Activated T-helper 17 cell treated with anti-CD3 and anti-CD28 coated beads, Interleukin-2, amount 50 U/mL, for 72 hours (primary cell): ENCODE measurements at places on chromosomes 2 and 18.

GRCh38 chr2:48120112-48120511 is 213.8 kb upstream of the FBXO11 start:
- H3K4me3 ChIP-seq, result no peak overlapping the region
- H3K4me1 ChIP-seq, result peaks cover 4% of the 10 kb centered on the region
- no peak overlapping the region for H3K27ac ChIP-seq
- ATAC-seq, result no peak

GRCh38 chr2:142218471-142218870 is 87.7 kb upstream of the LRP1B start:
- no peak overlapping the region for H3K4me3 ChIP-seq
- no peaks in the 10 kb centered on the region for H3K4me1 ChIP-seq
- H3K36me3 ChIP-seq, result no peaks in the 10 kb centered on the region

DNA sequence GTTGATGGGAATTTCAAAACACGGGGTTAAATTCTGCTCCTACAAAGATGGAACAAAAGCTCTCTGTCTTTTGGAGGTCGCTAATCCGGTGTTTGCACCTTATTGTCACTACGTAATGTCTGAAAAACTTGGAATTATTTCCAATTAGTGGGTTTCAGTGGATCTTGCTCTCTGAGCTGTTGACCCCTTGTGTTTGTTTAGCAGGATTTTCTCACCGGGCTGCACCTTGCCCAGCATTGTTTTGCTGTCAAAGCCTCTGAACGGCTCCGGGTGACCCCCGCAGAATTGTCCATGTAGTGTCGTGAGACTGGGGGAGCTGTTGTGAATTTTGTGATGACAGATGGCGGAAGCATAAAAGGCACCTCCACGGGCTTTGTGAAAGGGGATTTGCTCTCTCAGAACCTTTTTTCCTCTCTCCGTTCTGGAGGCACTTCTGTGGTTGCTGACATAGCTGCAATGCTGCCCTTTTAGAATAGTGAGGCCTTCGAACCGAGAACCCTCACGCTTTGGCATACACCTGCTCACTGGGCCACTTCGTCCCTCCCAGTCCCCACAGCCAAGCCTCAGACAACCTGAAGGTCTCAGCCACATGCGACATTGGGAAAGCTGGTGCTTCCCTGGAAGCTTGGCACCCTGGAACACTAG is 129.4 kb downstream of the ACOXL start:
- H3K27ac ChIP-seq, result no peak overlapping the region
- no peak overlapping the region for H3K4me3 ChIP-seq
- H3K4me1 ChIP-seq, result peaks cover 39% of the 10 kb centered on the region
- H3K27me3 ChIP-seq, result peaks cover 19% of the 10 kb centered on the region
- H3K36me3 ChIP-seq, result no peaks in the 10 kb centered on the region
- ATAC-seq, result no peak

- peaks cover 12% of the 10 kb centered on the region for H3K27me3 ChIP-seq
- H3K4me1 ChIP-seq, result no peaks in the 10 kb centered on the region
- ATAC-seq, result no peak
- H3K4me3 ChIP-seq, result no peak overlapping the region
- no peak overlapping the region for H3K27ac ChIP-seq
These were observed 31.0 kb upstream of the ALLC start for GRCh38 chr2:3626812-3627499.
